ENCODE measurements at places on chromosomes 5 and 9. TPM values are rescaled to one million over a fixed set of nuclear protein-coding genes. Genes with fewer than 3 reads are reported as not detected.

Gene ZNF454
- total RNA-seq, result 0.97 TPM

Gene CER1
- total RNA-seq, result not detected

Gene ZBED3
- total RNA-seq, result 2.6 TPM

Gene NR5A1
- total RNA-seq, result not detected

Gene BTNL8
- not detected for total RNA-seq
